ENCODE measurements at places on chromosomes 11 and 22.

GRCh38 chr11:70732881-70733196, 334.5 kb downstream of the CTTN start:
- DNase-seq = no peak

DNA sequence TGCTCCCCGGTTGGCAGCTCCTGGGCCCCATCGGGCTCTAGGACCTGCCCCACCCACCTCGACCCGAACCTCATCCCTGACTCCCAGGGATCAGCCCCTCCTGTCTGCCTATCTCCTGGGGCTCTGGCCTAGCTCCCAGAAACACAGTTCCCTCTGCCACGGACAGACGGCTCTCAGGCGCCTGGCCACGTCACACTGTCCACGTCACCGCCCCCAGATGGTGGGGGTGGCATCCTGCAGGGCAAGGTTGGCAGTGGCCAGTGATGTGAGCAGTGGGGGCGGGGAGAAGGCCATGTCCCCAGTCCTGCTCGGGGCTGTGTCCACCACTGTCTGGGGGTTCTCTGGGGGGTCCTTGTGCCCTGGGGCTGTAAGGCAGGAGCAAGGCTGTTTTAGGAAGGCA, 29.2 kb downstream of the SYT7 start:
- DNase-seq = no peak

GRCh38 chr11:36235750-36236149, 53.5 kb downstream of the COMMD9 start:
- no peak for DNase-seq

- no peak for DNase-seq
Measured at GRCh38 chr11:57779276-57779675, 17.7 kb downstream of the CTNND1 start.

DNA sequence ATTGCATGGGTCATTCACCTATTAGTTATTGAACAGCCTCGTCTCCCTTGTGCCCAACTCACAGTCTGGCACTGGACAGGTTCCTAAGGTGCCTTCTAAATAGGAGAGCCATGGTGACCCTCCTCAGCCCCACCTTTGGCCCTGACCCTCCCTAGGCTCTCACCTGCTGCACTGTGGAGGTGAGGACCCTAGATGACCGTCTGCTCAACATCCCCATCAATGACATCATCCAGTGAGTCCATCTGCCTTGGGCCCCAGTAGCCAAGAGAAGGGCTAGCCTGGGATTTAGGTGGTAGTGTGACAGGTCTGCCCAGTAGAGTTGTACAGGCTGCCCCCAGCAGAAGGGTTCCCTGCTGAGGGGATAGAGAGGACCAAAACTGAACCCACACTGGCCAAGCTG, 13.6 kb downstream of the UCP2 start:
- no peak for DNase-seq

GRCh38 chr22:21929253-21929652, 23.4 kb downstream of the PPM1F start:
- DNase-seq = no peak

DNA sequence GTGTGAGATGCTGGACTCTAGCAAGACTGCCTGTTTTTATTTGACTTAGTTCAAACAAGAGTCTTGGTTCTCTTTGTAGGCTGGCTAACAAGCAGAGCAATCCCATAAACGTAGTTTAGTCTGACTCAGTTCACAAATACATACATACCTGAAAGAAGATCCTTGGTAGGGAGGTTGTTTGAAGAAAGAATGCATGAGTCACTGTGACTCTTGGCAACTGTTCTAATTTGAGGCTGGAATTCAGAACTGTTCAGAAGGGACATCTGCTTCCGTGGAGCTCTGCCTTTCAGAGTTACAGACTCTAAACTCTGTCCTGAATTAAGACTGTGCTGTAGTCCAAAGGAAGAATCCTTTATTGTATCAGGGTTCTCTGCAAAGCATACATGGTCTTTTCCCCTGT, 32.2 kb downstream of the C2CD3 start:
- DNase-seq = no peak

DNA sequence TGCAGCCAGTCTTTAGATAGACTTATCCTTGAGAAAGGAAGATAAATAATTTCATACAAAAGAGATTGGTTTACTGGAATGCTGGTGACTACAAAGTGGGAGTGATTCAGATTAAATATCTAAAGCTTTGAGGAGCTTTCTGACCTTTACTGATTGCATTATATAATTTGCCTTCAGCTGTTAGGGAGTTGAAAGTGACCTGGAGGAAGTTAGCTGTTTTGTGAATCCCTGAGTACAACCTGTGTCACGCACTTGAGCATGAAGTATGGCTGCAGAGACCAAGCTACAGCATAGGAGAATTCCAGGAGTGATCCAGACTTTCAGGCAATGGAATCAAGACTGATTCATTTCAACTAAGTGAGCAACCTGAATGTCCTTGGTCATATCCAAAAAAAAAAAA, 1848.3 kb upstream of the RAG2 start:
- no peak for DNase-seq

DNA sequence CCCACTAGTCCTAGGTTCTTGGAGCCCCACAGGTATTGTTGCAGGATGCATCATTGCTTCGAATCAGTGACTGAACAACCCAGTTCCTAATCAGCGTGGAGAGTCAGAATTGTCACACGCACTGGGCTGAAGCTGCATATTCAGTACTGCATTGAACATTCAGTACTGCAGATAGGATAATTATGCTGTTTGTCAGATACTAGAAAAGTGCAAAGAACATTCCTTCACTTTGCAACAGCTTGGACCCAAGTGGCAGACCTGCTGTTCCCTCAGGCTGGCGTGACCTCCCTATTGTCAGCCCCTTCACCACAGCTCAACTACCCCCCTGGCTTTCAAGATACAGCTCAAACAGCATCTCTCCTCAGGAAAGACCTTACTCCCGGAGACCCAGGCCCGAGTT, 27.6 kb downstream of the NF2 start:
- DNase-seq = no peak

DNA sequence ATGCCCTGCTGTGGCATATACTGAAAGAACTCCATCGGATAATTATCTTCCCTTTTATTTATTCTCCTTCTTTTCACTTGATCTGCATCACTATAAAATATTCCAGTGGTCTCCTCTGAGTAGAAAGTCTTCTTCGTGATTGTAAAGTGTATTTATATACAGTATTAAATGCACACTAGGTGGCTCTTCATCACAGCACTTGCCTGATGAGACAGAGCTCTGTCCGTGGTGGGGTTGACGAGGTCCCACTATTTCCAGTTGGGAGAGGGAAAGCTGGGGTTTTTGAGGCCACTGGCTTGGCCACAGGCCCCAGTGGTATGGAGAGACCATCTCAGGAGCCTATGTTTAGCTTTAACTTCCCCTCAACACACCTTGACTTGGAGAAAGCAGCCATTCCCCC, 31.6 kb upstream of the ZBTB16 start:
- no peak for DNase-seq

DNA sequence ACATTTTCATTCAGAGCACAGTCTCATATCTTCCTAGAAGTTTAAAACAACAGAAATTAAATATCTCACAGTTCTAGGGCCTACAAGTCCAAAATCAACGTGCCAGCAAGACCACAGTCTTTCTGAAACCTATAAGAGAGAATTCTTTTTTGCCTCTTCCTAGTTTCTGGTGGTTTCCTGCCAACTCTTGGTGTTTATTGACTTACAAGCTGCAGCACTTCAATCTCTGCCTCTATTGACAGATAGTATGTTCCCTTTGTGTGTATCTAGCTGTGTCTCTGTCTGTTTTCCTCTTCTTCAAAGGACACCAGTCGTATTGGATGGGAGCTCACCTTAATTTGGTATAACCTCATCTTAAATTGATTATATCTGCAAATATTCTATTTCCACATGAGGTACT, 347.5 kb downstream of the DCDC1 start:
- DNase-seq = no peak

GRCh38 chr22:24727218-24727851, 47.2 kb downstream of the PIWIL3 start:
- no peak for DNase-seq

- DNase-seq = no peak
Measured at GRCh38 chr11:33402066-33402465, 144.9 kb downstream of the HIPK3 start.

DNA sequence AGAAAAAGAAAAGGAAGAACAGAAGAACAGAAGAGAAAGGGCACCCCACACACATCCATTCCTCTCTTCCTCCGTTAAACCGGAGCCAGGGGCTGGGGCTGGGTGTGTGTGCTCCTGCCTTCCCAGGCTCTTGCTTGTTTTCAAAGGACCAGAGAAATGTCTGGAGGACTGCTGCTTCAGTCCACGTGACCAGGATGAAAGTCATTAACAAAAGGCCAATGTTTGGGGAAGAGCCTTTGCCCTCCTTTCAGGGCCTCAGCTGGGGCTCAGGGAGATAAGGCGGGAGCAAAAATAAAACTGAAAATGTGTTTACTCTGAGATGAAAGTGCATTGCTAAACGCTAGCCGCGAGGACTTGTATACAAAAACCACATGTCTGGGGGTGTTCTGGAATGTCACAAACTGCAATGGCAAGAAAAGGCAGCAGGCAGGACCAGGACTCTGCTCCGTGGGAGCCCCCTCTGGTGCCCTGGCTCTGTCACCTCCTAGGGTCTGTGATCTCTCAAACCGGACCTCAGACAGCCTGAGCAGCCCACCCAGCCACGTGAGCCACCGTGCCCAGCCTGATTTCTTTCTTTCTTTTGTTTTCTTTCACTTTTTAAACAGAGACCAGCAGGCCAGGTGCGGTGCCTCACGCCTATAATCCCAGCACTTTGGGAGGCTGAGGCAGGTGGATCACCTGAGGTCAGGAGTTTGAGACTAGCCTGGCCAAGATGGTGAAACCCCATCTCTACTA, 31.6 kb upstream of the MYH9 start:
- DNase-seq = no peak

DNA sequence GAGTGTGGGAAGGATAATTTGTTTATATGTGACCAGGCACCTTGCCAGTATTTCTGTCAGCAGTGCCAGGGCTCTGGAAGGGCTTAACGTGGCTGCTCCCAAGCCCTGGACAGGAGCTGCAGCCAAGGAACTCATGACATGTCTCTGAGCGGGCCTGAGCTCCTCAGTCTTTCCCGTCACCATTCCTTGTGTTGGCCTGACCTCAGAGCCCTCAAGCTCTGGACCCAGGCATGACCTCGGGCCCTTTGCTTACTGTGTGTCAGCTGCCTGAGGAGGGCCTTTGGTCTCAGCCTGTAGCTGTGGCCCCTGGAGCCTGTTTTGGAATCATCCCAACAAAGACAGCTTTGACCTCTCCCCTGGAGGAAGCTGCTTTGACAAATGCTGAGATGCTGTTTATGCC, 264.1 kb upstream of the PLET1 start:
- DNase-seq = no peak

GRCh38 chr11:75275581-75275980, 35.0 kb downstream of the TPBGL start:
- no peak for DNase-seq

GRCh38 chr22:47176573-47177333, 414.3 kb downstream of the TBC1D22A start:
- no peak for DNase-seq

- DNase-seq = no peak
Measured at GRCh38 chr11:75733431-75734107, 15.9 kb downstream of the MOGAT2 start.

DNA sequence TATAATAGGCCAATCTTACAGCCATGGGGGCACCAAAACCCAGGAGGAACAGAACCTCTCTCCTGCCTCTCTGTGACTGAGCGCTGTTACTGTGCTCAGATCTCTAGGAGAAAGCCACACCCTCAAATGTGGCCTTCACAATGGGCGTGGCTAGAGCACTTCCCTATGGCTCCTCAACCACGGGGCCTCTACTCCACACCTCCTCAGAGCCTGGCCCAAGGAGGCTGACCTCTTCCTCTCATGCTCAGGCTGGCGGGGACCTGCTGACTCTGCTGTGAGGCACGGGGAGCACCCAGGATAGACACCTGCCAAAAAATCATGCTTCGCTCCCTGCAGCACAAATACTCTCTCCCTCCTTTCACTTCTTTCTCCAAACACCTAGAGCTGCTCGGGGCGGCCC, 41.0 kb downstream of the C11orf58 start:
- DNase-seq = no peak

GRCh38 chr11:126153972-126154371, 57.5 kb downstream of the RPUSD4 start:
- DNase-seq = no peak

- DNase-seq = no peak
Measured at GRCh38 chr22:43447380-43447779, 35.6 kb downstream of the MPPED1 start.

DNA sequence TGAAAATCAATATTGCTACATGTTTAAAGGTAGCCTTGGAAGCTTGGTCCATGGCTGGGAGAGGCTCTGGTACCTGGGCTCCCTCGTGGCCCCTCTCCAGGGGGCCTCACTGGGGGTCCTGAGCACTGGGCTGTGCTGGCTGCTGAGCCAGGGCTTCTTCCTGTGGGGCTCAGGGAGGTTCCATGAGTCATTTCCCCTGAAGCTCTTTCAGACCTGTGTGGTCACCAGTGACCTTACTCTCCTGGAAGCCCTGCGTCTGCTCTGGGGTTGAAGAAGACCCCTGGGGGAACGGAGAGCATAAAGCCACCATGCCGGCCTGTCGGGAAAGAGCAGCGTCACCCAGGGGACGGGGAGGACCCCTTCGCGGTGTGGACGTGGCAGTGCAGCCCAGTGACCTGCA, 389.0 kb downstream of the TBC1D22A start:
- no peak for DNase-seq

Data from activated naive CD4-positive, alpha-beta T cell (primary cell).